ENCODE measurements at places on chromosomes 3 and 15.

DNA sequence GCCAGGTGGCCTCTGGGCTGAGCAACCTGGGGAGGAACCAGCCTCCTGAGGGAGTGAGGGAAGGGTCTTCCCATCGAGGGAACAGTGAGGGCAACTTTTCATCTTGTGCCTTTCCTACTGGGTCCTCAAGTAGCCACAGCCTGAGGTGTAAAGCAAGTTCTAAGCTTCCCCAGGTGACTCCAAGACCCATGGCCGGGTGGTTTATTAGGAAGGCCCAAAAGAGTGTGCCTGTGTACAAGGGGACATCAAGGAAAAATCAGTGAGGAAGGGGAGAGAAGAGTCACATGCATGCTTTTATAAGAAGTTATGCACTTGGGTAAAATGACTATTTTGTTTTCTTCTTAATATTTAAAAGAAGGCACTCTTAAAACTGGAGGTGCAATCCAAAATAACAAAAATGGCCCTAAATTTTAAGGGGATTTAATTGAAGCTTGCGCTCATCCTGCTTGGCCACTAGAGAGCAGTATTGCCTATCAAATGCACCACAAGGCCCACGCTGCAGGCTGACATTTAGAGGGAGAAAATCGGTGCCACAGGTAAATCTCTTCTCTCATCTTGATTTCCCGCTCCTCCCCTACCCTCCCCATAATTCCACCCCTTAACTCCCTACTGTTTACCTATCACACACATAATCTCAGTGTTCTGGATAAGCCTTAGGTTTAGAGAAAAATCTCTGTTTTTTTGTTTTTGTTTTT lies 6.7 kb downstream of the NANOGP8 start:
- DNase-seq = peak; percentile 5

GRCh38 chr3:158912188-158912587 lies 110.3 kb downstream of the MFSD1 start:
- DNase-seq = no peak

DNA sequence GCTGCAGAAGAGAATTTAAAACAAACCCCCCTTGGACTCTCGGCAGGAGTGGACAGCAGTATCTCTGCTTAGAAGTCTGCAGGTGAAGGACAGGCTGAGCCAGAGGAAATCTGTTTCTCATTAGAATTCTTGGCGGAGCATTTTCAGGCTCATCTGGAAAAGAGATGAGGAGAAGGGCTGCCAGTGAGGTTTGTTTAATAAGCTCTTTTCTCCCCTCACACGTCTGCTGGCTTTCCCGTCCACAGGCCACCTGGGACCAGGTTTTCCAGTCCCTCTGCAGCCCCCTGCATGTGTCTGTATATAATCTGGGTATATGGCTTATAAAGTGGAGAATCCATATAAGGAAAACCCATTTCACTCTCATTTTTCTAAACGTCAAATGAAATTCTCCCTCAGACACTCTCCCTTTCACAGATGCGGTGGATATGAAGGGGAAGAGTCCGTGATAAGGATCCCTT lies 155.4 kb upstream of the TPM1 start:
- no peak for DNase-seq

DNA sequence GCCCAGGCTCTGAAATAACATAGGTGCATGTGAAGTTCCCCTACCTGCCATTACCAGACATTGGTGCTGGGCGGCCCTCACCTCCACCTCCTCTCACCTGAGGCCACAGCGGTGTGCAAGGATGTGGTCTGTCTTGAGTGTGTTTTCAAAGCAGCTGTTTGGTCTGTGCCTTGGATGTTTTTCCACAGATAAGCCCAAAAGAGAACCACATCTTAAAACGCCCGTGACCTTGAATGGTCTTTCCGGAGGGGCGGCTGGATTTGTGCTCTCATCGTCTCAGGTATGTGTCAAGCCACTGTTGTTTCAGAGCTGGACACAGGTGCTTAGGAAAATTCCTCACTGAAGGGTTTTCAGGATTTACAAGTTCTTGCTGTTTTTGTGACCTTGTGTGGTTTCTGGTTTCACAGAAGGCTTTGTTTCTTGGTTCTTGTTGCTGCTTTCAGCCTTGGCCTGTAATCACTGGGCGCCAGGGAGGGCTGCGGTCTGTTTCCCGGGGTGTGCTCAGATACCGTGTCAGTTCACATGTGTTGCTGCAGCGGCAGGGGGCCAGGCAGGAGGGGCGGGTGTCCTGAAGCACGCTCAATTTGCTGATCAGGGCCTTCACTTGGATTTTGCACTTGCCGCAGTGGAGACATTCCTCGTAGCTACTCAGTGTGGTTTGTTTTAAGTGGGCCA lies 128.4 kb downstream of the IGF1R start:
- DNase-seq = peak; percentile 8

DNA sequence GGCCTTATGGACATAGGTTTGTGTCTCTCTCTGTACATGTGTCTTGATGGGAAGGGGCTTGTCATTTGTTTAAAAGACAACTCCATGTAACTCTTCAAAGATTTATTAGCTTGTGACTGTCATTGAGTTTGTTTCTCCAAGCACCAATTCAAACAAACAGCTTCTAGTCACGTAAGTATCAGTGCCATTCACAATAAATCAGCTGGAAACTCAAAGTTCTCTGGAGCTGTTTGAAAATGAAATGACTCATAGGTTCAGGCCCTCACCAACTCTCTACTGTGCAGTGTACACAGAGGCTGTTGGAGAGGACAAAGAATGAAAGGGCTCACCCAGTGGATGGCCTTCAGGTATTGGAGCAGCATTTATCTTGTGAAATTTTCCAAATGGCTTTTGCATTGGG lies 476.3 kb downstream of the AGBL1 start:
- DNase-seq = no peak

DNA sequence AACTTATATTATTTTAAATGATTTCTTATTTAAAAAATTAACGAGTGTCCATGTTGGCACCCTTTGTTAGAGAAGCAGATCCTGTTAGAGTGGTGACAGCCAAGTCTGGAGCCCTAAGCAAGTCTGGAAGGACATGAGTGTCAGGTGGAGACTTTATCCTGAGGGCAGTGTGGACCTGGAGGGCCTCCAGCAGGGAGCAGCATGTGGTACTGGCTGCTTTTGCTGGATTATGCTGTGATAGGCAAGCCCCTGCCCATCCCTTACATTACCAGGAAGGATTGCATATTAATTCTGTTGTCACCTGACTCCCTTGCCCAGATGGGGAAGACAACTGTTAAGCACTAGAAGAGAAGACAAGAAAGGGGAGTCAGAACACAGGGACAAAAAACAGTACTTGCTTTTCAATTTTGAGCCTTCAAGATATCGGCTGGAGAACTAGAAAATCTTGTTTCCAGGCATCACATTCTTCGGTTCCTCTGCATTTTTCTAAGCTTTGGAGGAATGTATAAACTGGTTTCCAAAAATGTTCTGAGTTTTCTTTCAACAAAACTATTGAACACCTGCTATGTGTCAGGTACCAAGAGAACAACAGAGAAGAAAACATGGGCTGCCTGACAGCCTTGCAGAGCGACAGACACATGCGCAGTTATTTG lies 22.7 kb downstream of the ZNF860 start:
- DNase-seq = no peak

- DNase-seq = no peak
Observed at GRCh38 chr3:81760215-81760614, 1.2 kb downstream of the GBE1 start.

GRCh38 chr15:92495446-92495845 lies 101.8 kb downstream of the ST8SIA2 start:
- no peak for DNase-seq

- no peak for DNase-seq
Observed at GRCh38 chr3:189726277-189726676, 95.1 kb downstream of the TP63 start.

DNA sequence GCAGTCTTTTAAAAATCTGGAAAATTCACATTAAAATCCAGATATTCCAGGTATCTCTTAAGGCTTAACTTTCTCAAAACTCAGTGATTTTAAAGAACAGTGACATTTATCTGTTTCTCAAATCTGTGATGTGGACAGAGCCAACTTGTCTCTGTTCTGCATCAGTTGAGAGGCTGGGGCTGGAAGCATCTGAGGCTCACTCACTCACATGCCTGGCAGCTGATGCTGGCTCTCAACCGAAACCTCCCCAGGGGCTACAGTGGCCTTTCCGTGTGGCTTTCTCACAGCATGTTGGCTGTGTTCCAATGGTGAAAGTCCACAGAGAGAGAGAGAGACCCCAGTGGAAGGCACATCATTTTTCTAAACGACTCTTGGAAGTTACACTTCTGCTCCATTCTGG lies 53.5 kb downstream of the CEMIP start:
- no peak for DNase-seq

DNA sequence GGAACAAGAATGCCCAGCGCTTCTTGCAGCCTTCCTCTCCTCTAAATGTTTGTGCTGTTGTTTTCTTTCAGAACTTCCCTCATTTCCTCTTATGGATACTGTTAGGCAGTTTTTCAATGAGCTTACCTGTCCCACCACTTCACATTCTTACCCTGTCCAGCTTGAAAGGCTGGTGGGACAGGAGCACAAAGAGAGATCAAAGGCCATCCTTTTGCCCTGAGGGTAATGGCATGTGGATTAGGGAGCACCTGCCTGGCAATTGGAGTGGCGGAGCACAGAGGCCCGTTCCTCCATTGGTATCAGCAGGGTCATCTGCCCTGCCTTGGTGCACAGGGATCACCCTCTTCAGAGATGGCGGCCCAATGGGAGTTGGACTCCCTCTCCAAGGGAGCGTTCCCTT lies 170.1 kb upstream of the UBE3A start:
- DNase-seq = no peak

DNA sequence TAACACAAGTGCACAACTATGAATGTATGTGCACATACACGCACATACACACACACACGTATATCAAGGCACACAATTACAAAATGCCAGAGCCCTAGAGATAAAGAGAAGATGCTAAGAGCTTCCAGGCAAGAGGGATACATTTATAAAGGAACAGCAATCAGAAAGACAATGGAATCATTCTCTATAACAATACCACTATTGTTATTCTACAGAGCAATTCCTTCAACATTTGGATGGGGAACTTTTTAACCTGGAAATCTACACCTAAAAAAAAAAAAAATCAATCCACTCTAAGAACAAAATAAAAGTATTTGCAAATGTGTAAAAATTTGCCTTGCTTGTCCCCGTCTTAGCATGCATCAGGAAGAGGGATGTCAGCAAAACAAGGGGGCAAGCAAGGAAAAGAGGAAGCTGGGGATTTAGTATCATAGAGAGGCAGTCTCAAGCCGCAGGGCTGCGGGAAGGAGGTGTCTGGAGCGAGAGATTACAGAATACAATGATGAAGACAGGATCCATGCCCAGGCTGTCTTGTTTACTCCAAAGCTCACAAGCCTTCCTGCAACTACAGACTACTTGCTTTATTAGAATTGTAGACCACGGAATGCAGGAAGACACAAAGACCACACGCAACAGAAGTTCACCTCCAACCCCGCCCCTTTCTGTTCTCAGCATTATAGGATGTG lies 220.2 kb downstream of the NTRK3 start:
- no peak for DNase-seq

- no peak for DNase-seq
Observed at GRCh38 chr3:52896613-52897012, 735 bp downstream of the STIMATE start.

- DNase-seq = peak; percentile 22
Observed at GRCh38 chr3:8324747-8325146, 176.9 kb upstream of the LMCD1 start.

DNA sequence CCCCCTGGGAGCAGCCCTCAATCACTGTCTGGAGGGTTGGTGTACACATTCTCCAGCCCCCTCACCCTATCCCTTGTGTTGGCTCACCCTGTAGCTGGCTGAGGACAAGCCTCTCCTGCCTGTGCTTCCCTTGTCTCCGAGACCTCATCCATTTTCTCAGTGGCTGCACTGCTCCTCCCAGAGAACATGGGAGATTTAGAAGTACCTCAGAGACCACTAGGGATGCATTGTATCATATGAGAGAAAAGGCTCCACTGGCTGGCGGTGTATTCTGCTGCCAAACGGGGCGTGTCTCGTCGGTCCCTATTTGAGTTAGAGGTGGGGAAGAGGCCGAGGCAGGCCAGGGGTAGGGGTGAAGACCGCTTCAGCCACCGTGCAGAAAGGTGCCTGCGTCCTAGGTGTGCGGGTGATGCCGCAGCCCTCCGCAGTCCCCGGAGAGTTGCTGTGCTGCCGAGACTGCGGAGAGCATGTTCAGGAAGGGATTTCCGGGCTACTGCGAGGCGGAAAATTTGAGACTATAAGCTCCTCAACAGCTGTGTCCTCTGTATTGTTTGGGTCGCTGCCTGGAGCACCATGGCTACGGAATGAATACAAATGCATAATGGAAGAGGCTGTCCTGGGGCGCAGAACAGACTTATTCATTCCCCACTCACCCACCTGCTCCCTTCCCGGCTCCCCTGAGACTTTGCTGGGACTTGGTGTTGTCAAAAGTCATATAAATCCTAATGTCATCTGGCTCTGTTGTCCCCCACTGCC lies 43.8 kb downstream of the SPSB4 start:
- DNase-seq = no peak

DNA sequence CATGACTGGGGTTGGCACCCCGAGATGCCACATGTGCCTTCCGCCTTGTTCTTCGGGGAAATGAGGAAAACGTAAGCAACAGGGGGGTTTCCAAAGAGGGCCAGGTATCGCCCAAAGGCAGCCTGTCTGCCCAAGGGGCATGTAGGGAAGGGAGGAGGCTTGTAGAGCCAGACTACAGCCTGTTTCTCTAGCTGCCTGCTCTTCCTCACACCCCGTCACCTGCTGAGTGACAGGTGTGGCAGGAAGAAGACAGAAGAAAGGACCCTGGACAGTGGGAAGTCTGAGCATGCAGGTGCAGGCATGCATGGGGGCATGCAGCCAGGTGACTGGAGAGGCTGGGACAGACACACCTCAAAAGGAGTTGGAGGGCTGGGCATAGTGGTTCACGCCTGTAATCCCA lies 9.8 kb downstream of the PLA2G4E start:
- no peak for DNase-seq

GRCh38 chr3:69691860-69692259 lies 47.4 kb upstream of the MITF start:
- no peak for DNase-seq

DNA sequence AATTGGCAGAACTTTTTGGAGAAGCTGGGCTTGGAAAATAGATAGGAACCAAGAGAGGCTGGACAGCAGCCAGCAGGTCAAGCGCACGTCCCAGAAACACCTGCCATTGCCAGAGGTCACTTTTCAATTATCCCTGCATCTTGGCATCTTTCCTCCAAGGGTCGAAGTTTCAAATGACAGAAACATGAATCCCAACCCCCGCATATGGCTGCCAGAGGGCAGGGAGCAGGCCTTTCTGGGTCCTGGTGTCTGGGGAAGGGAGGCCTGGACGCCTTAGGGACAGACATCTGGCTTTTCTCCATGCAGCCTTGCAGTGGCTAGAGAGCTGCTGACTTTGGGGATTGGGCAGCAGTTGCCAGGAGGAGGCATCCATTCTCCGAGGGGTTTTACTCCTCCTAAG lies 164.5 kb upstream of the TPM1 start:
- no peak for DNase-seq

DNA sequence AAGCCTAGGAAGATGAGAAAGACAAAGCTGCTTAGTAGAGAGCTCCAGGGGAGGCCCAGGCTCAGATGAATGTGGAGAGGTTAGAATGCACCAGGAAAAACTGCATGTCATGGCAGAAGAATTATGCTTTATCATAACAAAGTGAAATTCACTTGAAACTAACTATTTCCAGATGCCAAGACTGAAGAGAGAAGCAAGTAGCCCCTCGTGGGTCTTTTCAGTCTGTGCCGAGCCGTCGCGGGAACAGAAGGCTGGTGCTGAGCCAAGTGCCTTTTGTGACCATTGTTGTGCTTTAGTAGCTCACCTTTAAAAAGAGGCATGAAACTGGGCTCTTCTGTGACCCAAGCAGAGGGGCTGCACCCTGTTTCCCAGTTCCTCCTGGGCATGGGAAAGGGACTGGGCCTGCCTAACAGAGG lies 73.2 kb downstream of the CHDH start:
- DNase-seq = no peak

- DNase-seq = no peak
Observed at GRCh38 chr3:193554811-193555210, at the start of gene ATP13A4. TSS of gene ATP13A4 (minus strand) at chr3:193554895. CDS start at chr3:193554799, 96 bp downstream.
